ENCODE measurements at places on chromosomes 5 and 9. TPM values are rescaled to one million over a fixed set of nuclear protein-coding genes. Genes with fewer than 3 reads are reported as not detected.

- H3K36me3 ChIP-seq = no peaks in the 10 kb centered on the region
- H3K27me3 ChIP-seq = no peaks in the 10 kb centered on the region
- H3K27ac ChIP-seq = no peak overlapping the region
- H3K4me1 ChIP-seq = no peaks in the 10 kb centered on the region
- no peak for DNase-seq
Measured at GRCh38 chr5:158419186-158419585, 560.2 kb upstream of the CLINT1 start.

DNA sequence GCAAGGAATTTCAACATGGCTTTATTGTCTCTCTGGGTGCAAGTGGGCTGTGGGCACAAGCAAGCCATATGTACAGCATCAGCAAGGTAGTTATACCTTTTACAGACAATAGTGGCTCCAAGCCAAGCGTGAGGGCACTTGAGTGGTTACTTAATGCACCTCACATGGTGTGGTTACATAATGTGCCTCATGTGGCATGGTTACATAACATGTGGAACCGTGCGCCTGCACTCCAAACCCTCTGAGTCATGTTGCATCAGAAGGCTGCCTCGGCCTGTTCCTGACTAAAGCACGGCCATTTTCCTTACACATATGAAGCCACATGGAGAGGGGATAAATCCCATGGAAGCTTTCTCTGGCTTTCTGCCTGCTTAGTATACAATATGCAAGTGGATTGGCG lies 150.9 kb downstream of the OSTF1 start:
- H3K4me1 ChIP-seq = no peaks in the 10 kb centered on the region
- no peaks in the 10 kb centered on the region for H3K36me3 ChIP-seq
- H3K27me3 ChIP-seq = no peaks in the 10 kb centered on the region
- no peak overlapping the region for H3K27ac ChIP-seq
- no peak for DNase-seq

GRCh38 chr5:167786871-167787578 lies 504.4 kb upstream of the WWC1 start:
- H3K4me1 ChIP-seq = peaks cover 19% of the 10 kb centered on the region
- H3K36me3 ChIP-seq = no peaks in the 10 kb centered on the region
- no peaks in the 10 kb centered on the region for H3K27me3 ChIP-seq
- no peak for DNase-seq
- no peak overlapping the region for H3K4me3 ChIP-seq

DNA sequence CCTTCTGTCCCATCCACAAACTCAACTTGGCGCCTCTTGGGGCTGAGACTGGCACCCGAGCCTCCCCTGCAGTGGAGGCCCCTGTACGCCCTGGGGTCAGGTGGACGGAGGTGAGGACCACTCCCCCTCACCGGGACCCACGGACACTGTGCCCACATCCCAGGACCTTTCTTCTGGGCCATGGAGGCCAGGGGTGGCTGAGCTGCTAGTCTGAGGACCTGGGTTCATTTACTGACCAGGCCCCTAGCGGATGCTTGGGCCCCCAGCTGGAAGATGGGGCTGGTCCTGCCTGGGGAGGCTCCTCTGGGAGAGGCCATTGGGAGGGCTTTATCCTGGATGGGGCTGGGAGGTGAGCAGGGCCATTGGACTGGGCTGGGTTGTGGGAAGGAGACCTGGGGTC lies 16.9 kb upstream of the SLC6A19 start:
- no peaks in the 10 kb centered on the region for H3K36me3 ChIP-seq
- no peak overlapping the region for H3K4me3 ChIP-seq
- H3K27me3 ChIP-seq = no peaks in the 10 kb centered on the region
- H3K4me1 ChIP-seq = peaks cover 30% of the 10 kb centered on the region
- DNase-seq = no peak
- no peak overlapping the region for H3K27ac ChIP-seq

Gene LCN15
- not detected for total RNA-seq

Gene YTHDC2
- total RNA-seq = 28.8 TPM

All from neural crest cell (in vitro differentiated cells).